ENCODE measurements at places on chromosomes 4 and X.
A peak's percentile ranks its signal among the peaks of the same experiment; 100 is the strongest.

DNA sequence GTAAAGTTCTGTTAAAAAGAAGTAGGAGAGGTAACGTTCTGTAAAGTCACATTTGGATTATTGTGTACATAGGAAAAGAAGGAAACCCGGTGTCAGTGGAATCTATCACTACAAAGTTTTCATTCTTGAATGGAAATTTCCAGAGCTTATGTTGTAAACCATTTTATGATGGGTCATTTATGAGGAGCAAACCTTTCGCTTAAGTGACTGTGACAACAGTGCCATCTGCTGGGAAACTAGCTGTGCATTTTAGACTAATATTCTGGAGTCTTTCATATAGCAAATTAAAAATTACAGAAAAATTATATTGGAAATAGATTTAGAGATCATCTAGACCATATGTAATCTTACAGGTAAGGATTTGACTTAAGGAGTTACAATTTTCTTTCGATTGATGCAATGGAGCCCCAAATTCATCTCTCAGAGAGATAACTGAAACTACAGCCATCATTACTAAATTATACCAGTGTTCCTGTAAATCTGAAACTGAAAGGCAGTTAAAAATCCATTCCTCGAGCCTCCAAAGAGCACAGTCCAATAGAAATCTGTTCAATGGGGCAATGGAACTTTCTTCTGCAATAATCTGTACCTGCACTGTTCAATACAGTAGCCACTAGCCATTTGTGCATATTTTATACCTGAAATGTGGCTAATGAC, 26.9 kb downstream of the ASB9 start:
- DNase-seq, result peak; percentile 71

- DNase-seq, result peak; percentile 25
Observed at GRCh38 chr4:1012034-1012739, 761 bp downstream of the FGFRL1 start.

GRCh38 chrX:120517936-120518335, 42.8 kb downstream of the CUL4B start:
- no peak for DNase-seq

DNA sequence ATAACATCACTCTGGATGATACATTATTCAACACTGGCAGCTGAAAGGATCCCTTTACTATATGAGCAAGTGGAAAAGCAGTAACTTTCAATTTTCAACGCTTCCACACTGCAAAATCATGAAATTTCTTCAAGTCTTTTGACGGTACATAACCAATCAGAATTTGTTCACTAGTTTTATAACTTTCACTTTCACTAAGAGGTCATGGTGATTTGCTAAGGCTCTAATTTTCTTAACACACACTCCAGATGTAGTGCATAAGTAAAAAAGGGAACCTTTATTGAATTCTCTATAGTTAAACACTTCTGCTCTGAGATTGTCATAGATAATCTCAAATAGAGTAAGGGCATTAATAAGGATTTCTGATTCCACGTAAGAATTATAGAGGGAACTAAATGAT, 4.1 kb downstream of the ARMCX2 start:
- peak; percentile 17 for DNase-seq

DNA sequence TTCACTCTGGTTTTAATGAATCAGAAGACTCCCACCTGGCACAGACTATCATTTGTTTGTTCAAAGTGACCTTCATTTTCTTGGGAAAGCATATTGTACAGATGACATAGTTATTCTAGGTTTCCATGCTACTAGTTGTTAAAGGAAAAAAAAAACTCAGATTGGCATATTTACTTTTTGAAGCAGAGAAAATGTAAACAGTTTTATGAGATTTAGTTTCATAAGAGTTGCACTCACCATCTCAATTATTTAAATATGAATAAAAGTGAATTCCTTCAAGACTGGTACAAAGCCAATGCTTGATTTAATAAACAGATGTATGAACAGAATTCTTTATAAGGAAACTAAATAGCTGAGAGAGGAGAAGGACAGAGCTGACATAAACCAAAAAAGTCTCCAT, 280.3 kb upstream of the UGT8 start:
- DNase-seq, result no peak

- DNase-seq, result no peak
Observed at GRCh38 chrX:56804867-56805266, 75.8 kb downstream of the NBDY start.

DNA sequence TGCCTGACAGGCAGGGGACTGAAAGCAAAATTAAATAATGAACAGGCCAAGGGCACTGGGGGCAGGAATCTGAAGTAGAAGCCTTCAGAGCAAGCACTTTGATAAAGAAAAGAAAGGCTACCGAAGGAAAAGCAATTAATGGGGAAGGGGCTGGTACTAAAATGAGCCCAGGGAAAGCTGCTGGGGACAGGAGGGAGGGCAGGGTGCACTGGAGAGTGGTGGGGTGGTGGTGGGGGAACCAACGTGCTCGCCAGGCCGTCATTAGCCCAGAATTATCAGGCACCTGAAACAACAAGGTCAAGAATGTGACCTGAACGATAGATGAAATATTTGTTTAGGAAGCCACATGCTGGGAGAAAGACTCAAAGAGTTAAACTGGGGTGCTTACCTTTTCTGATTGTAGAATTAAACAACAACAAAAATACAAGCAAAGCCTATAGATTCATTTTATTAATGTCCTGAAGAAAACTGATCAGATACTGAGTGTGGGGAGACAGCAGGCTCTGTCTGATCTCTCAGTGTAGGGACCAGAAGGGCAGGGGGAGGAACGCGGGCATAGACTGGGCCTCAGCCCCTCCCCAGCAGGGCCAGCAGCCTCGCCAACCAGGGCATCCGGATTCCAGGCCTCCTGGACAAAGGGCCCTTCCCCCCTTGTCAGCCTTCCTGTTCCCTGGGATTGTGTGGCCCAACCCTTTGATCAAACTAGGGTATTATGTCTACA, 239.7 kb upstream of the KLF3 start:
- DNase-seq, result no peak

DNA sequence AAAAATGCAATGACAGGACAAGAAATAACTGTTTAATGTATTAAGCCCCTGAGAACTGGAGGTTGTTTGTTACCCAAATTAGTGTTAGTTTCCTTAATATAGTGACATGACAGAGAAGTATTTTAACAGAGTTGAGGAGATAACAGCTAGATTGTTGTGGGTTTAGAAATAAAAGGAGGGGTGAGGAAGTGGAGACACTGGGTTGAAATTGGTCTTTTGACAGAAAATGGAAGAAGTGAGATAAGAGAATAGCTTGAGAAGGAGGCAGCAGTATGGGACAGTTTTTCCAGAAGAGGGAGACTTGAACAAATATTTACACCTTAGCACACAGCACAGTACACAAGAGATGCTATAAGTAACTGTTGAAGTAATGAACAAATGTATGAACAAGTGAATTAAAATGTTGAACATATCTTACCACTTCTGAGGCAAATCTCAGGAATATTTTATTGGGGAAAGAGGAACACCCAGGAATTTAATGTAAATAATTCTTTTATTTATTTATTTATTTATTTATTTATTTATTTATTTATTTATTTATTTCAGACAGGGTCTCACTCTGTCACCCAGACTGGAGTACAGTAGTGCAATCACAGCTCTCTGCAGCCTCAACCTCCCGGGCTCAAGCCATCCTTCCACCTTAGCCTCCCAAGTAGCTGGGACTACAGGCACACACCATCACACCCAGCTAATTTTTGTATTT, 58.0 kb upstream of the EGFL6 start:
- no peak for DNase-seq

GRCh38 chr4:152536545-152537182, 772 bp upstream of the FBXW7 start:
- DNase-seq, result peak; percentile 48

DNA sequence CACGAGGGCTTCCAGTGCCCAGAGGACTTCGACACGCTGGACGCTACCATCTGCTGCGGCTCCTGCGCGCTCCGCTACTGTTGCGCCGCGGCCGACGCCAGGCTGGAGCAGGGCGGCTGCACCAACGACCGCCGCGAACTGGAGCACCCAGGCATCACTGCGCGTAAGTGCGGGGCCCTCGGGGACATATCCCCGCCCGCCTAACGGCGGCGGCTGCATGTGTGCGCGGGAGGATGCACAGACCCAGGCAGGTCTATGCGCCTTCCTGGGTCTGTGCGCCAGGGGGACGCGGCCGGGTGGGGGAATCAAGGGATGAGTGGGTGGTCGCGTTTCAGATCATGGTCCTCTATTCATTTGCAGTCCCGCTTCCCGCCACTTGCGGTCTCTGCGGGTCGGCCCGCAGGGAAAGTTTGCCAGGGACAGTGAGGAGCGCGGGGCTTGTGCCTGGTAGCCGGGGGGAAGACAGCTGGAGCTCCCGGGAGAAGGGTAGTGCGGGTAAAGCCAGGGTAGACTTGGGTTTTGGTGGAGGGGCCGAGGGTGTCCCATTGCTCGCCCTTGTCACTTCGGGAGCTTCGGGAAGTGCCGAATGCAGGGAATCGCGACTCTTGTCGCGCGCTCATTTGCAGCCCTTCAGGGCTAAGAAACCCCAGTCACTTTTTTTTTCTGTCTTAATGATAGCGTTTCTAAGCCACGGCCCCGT, 1.0 kb downstream of the SHISA3 start:
- peak; percentile 13 for DNase-seq

All from suppressor macrophage treated with lipopolysaccharide for 1 hour (primary cell).